ENCODE measurements at places on chromosomes 6 and 20. TPM values are rescaled to one million over a fixed set of nuclear protein-coding genes. Genes with fewer than 3 reads are reported as not detected.

Gene ABRACL
- polyA plus RNA-seq = 202 TPM

Gene GABRR2
- 0.78 TPM for polyA plus RNA-seq

Gene OOEP
- 0.23 TPM for polyA plus RNA-seq

Gene OXT
- 3.6 TPM for polyA plus RNA-seq

Gene PRSS35
- polyA plus RNA-seq = 0.68 TPM

Gene CNPY3
- 59.3 TPM for polyA plus RNA-seq

Gene DEFB132
- 0.07 TPM for polyA plus RNA-seq

Gene SLC22A2
- polyA plus RNA-seq = 0.39 TPM

Gene ADAM33
- polyA plus RNA-seq = 3.6 TPM

Gene HLA-DPB1
- polyA plus RNA-seq = 575 TPM

Gene TRIM10
- 0.16 TPM for polyA plus RNA-seq

Data from thymus (tissue), 14 donors.